Fibroblast of upper back skin (primary cell): ENCODE measurements at places on chromosomes 1 and 21.
A peak's percentile ranks its signal among the peaks of the same experiment; 100 is the strongest.

DNA sequence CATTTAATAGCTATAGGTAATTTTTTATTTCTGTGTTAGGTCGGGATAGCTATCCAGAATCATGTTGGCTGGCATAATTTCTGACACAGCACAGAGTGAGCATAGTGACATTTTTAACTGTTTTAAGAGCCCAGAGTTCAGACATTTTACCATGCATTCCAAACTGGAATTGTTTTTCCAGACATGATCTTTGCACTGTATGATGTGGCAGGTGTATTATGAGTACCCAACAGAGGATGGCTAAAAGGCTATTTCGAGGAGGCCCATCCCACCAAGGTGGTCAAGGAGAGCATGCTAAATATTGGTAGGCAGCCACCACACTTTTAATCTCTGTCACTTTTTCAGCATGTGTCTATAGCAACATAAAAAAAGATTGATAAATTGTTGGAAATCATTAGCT is 137.3 kb upstream of the ST6GALNAC5 start:
- no peak for DNase-seq

DNA sequence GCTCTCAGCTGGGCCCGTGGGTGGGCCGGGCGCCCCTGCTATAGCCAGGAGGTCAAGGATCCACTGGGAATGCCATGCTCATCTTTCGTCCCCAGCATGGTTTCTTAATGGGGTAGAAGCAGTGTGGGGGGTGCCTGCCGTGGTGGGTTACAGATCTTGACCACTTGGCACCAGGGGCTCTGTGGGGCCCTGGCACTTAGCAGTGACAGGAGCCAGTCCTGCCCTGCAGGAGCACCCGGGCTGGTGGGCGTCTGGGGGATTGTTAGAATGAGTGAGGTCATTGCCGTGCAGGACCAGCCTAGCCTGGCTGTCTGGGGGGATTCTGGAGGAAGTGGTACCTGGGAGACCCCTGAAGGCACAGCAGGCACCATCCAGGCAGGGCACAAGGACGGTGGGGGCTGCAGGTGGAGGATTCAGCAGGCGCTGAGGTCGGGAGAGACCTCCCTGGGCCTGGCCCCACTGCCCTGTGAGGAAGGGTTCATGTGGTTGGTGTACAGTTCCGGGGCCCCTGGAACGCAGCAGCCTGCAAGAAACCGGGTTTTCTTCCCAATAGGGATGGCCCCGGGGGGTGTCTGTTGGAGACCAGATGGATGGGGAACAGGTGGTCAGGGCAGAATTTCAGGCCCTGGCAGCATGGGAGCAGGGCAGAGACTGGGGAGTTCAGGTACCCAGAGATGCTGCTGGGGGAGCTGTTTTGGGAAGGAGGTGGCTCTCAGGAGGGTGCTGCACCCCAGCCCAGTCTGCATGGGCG is 4.8 kb downstream of the AIRE start:
- no peak for DNase-seq

DNA sequence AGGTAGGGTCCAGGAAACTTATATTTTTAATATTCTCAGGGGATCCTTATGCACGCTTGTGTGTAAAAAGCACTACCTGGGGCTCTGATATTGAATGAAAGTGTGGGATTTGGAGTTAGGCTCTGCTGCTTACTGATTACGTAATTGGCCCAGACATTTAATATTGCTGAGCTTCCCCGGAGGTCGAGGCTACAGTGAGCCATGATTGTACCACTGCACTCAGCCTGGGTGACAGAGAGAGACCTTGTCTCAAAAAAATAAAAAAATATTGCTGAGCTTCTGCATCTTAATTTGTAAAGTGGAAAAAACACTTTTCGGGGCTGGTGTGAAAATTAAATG is 62.2 kb upstream of the KIF26B start:
- no peak for DNase-seq

DNA sequence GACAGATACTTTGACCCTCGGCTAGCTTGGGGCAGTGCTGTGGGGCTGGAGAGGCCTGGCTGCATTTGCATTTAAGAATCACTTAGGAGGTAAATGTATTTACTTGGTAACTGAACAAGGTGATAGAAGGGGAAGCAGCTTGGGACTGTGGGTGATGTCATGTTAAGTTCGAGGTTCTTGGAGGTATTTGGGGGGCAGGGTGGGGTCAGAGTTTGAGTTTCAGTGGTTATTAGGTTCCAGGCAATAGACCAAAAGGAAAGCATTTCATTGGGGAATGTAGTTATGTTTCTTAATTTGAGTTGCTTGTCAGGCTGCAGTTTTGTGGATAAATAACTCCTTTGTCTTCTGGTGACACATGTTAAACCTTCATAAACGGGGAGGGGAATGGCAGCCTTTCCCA is 2.4 kb upstream of the FAM78B start:
- no peak for DNase-seq

GRCh38 chr1:209095627-209096595 is 487.6 kb upstream of the CAMK1G start:
- peak; percentile 94 for DNase-seq

GRCh38 chr1:246301553-246302250 is 205.4 kb downstream of the SMYD3 start:
- DNase-seq, result no peak

DNA sequence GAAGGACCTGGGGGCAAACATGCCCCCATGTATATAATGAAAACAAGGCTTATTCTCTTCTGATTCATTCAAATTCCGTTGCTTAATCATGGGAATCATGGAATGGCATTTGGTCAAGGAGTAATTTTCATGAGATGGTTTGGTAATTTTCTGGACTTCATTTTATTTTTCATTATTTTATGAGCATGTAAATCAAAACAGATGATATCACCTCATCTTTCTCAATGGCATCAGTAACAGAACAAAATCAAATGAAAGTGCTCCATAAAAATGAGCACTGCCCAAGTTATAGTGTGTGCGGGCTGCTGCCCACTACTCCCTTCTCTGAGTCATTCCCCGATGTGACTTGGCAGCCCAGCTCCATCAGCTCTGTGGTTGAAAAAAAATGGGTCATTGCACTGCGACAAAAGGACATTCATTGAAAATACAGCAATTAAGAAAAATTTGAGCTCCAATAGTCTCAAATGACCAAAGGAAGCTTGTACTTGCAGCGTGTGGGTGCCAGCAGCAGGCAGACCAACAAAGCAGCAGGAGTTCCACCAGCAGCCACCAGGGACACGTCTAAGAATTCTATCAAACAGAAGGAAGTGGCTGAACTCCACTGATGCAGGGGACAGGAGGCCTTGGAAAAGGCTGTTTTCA is 84.3 kb upstream of the VAV3 start:
- no peak for DNase-seq
